ENCODE measurements at places on chromosomes 3 and 15.

GRCh38 chr3:136714020-136714419 is 38.2 kb downstream of the STAG1 start:
- DNase-seq, result no peak

GRCh38 chr3:64650715-64651114 is 37.1 kb downstream of the ADAMTS9 start:
- DNase-seq, result no peak

GRCh38 chr3:63950698-63951097 is 38.5 kb upstream of the SCAANT1 start:
- DNase-seq, result no peak

GRCh38 chr3:146590521-146590920 is 14.6 kb downstream of the PLSCR5 start:
- DNase-seq, result no peak

Data from stimulated activated CD8-positive, alpha-beta memory T cell treated with anti-CD3 and anti-CD28 coated beads, Interleukin-7, amount 100 ng/mL, for 1 hour (primary cell).